Activated naive CD8-positive, alpha-beta T cell treated with anti-CD3 and anti-CD28 coated beads for 36 hours (primary cell): ENCODE measurements at places on chromosomes 11 and 22. TPM values are rescaled to one million over a fixed set of nuclear protein-coding genes. Genes with fewer than 3 reads are reported as not detected.

The PTPN5 gene
- not detected for total RNA-seq

The SAA4 gene
- total RNA-seq = not detected

The PRG3 gene
- total RNA-seq = not detected

The DDX25 gene
- 0.14 TPM for total RNA-seq

The OR52H1 gene
- total RNA-seq = not detected

The INTS4 gene
- total RNA-seq = 46.2 TPM

The SHANK3 gene
- 0.30 TPM for total RNA-seq

The MYBPC3 gene
- not detected for total RNA-seq

The KCTD14 gene
- 0.50 TPM for total RNA-seq

The KIRREL3 gene
- not detected for total RNA-seq

DNA sequence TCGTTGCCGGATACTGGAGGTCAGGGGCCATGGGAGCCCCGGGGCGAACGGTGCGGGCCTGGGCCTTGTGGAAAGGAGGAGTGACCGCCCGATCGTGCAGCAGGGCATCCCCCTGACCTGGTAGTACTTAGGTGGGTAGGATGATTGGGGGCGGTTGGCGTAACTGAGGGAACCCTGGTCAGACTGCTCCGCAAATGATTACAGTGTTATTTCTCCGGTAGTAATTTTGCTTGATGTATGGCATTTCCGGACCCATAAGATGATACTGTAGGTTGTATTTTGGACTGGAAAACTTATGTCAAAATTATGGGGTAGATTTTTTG lies 762 bp downstream of the MTMR3 start:
- peaks cover 4% of the 10 kb centered on the region for H3K36me3 ChIP-seq
- peaks cover 5% of the 10 kb centered on the region for H3K4me1 ChIP-seq

DNA sequence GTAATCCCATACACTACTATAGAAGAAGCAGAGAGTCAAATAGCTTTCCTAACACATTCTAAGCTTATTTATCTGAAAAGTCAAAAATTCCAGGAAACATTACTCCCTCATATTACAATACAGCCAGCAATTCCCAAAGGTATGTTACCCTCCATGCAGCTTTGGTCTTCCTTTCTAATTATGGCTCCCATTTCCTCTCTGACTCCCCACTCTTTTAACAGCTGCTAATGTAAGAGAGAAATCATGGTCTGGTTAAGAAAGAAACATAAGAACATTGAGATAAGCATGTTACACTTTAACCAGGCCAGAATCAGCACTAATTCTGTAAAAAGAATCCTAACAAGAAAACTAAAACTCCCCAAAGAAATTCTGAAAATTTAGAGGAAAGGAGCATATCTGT lies 6.8 kb downstream of the PPP2R1B start:
- H3K36me3 ChIP-seq = peaks cover 28% of the 10 kb centered on the region
- peaks cover 18% of the 10 kb centered on the region for H3K4me1 ChIP-seq
- no peak overlapping the region for H3K4me3 ChIP-seq
- no peak for DNase-seq

DNA sequence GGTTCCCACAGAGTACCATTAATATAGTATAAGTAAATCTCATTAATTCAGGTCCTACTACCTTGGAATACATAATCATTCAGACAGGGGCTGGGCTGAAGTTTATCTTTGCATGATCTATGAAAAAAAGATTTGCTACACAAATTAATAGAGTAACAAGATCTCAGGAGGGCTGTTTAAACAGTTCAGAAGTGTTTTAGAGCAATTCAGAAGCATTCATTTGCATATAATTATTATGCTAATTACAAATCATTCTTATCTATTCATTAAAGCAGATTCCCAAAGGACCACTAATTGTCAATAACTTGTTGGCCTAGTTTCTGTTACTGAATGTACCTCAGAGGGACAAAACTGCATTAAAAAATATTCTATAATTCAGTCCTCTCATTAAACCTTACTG lies 40.5 kb downstream of the PITPNB start:
- H3K36me3 ChIP-seq = peaks cover 13% of the 10 kb centered on the region
- H3K27ac ChIP-seq = no peak overlapping the region

DNA sequence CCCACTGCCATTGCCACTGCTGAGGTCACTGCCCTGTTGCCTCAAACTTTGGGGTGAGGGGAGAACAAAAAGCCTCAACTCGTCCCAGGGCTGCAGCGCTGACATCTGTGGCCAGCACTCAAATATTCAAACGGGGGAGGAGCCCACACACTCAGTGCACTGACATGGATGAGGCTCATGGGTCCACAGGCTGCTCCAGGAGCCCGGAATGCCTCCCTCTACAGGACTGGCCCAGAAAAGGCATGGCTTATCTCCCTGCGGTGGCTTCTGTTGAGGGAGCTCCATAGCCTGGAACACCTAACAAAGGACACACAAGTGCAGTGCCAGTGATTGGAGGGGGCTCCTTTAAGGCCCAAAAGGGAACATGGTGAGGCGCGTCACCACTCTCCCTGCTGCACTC lies 341.1 kb upstream of the LUZP2 start:
- no peak overlapping the region for H3K27ac ChIP-seq
- no peaks in the 10 kb centered on the region for H3K36me3 ChIP-seq
- no peak for DNase-seq
- no peaks in the 10 kb centered on the region for H3K27me3 ChIP-seq
- no peaks in the 10 kb centered on the region for H3K4me1 ChIP-seq

DNA sequence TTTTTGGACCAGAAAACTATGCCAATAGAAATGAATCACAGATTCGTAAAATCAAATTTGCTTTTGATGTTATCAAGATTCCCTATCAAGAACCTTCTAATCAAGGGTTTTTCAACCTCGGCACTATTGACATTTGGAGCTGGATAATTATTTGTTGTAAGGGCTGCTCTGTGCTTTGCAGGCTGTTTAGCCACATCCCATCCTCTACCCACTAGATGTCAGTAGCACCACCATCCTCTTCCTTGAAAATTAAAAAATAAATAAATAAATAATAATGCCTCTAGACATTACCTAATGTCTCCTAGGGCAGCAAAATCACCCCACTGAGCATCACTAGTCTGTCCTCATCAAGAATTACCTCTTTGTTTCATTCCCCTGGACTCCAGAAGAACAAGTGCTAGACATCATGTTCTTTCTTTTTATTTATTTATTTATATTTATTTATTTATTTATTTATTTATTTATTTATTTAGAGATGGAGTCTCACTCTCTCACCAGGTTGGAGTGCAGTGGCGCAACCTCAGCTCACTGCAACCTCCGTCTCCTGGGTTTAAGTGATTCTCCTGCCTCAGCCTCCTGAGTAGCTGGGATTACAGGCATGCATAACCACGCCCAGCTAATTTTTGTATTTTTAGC lies 744.7 kb downstream of the KCNA4 start:
- no peaks in the 10 kb centered on the region for H3K27me3 ChIP-seq
- no peaks in the 10 kb centered on the region for H3K4me1 ChIP-seq
- no peaks in the 10 kb centered on the region for H3K36me3 ChIP-seq
- H3K4me3 ChIP-seq = no peak overlapping the region
- no peak for DNase-seq

GRCh38 chr11:102837156-102837555 lies 6.3 kb downstream of the MMP3 start:
- peaks cover 7% of the 10 kb centered on the region for H3K27me3 ChIP-seq
- no peaks in the 10 kb centered on the region for H3K36me3 ChIP-seq
- no peak overlapping the region for H3K27ac ChIP-seq
- no peak overlapping the region for H3K4me3 ChIP-seq

DNA sequence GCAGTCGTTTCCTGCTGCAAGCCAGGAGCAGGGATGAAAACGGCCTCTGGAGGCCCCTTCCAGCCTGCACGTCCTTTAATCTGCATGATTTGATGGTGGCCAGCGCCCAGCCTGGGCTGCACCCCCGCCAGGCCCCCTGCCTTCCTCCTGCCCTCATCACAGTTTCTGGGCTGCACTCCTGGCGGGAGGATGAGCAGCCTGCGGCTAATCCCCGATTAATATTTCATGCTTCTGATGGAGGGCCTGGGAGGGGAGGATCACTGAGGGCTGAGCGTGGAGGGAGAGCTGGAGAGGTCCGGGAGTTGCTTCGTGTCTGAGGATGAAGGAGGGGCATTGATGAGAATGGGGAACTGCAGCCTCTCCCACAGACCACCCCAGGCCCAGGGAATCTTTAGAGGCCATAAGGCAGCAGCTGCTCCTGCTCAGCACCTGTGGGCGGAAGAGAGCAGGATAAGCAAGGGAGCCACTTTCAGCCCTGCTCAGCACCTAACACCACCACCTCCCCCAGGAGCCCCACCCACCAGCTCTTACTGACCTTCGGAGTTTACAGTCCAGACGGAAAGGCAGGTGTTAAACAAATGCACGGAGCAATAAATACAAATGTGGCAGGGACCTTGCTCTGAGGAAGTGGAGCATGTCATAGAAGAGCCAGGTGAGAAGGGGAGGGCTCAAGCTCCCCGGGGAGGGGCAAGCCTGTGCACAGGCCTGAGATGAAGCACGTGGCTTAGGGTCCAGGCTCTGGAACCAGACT lies 135.0 kb upstream of the NECTIN1 start:
- H3K27me3 ChIP-seq = peaks cover 18% of the 10 kb centered on the region
- H3K4me1 ChIP-seq = no peaks in the 10 kb centered on the region
- H3K4me3 ChIP-seq = no peak overlapping the region

DNA sequence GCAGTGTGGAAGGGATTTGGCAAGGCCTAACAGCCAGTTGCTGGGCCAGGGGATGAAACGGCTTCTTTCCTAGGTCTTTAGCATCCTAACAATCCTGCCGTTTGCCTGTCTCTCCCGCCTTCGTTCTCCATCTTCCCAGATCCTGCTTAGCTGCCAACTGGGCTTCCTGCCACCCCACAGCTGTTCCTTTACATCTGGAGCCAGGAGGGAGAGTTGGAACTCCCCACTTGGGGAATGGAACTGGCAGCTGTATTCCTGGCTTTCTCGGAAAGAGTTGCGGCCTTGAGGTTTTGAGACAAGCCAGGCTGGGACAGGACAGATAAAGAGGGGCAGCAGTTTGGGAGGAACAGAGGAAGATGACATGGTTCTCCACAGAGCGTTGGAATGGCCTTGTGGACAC lies 59.6 kb downstream of the ST3GAL4 start:
- H3K4me1 ChIP-seq = peaks cover 10% of the 10 kb centered on the region
- no peak overlapping the region for H3K4me3 ChIP-seq
- H3K27ac ChIP-seq = no peak overlapping the region
- peaks cover 3% of the 10 kb centered on the region for H3K36me3 ChIP-seq

DNA sequence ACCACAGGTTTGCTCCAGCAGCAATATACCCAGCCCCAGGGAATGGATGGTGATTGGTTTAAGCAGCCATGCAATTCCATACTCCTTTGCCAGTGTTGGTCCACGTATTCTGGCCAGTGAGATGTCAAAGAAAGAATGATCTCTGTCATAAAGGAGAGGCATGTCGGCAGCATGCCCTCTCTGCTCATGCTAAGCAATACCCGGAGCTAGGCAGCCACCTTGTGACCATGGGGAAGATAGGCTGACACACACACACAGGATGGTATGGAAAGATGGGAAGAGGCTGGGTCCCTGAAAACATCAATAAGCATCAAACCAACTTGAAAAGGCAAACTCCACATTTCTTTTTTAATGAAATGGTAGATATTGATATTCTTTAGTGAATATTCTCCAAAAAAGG lies 5.1 kb downstream of the ABCC8 start:
- no peak overlapping the region for H3K27ac ChIP-seq
- H3K36me3 ChIP-seq = no peaks in the 10 kb centered on the region
- no peak for DNase-seq

GRCh38 chr22:24758164-24758799 lies 16.2 kb downstream of the PIWIL3 start:
- no peak overlapping the region for H3K4me3 ChIP-seq
- DNase-seq = peak; percentile 31
- peaks cover under 1% of the 10 kb centered on the region for H3K27me3 ChIP-seq
- no peaks in the 10 kb centered on the region for H3K4me1 ChIP-seq
- H3K27ac ChIP-seq = no peak overlapping the region
- H3K36me3 ChIP-seq = no peaks in the 10 kb centered on the region

DNA sequence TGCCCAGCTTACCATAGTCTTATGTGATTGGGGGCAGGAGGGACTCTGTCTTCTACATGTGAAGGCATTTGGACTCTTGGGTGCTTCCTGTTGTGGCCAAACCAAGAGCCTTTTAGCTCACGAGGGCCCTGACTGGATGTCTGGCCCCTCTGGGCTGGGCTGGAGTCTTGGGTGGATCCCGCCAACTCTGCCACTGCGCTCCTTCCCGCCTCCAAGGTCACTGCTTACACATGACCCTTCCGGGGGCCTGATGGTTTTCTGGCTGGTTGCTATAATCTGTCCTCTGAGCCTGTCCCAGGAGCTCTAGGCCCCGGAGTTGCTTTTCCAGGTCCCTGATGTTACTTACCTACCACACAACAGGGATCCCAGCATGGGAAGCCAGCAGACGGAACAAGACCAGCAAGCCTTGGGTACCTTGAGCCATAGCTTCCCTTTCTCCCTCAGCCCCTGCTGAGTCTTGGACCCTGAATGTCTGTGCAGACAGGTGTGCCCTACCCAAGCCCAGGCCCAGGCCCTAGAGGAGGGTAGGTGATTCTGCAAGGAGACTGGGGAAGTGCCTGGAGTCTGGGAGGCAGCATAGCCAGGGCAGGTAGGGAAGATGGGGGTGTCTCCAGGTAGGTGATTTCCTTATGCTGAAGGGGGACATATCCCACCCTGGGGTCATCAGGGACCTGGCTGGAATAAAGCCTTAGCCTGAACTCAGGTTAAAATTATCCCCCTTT lies 100.3 kb downstream of the TSPAN18 start:
- no peak overlapping the region for H3K4me3 ChIP-seq
- H3K36me3 ChIP-seq = no peaks in the 10 kb centered on the region
- no peak for DNase-seq

- H3K4me3 ChIP-seq = no peak overlapping the region
- no peaks in the 10 kb centered on the region for H3K27me3 ChIP-seq
- H3K27ac ChIP-seq = no peak overlapping the region
- peaks cover 6% of the 10 kb centered on the region for H3K36me3 ChIP-seq
- DNase-seq = no peak
These were observed 81.2 kb downstream of the WNT11 start for GRCh38 chr11:76124905-76125770.

GRCh38 chr22:35555483-35555890 lies 14.9 kb downstream of the RASD2 start:
- H3K27ac ChIP-seq = no peak overlapping the region
- H3K4me1 ChIP-seq = peaks cover 20% of the 10 kb centered on the region
- no peaks in the 10 kb centered on the region for H3K36me3 ChIP-seq
- DNase-seq = no peak
- H3K27me3 ChIP-seq = peaks cover 6% of the 10 kb centered on the region

- no peak overlapping the region for H3K27ac ChIP-seq
- H3K27me3 ChIP-seq = no peaks in the 10 kb centered on the region
- no peak for DNase-seq
These were observed 145.4 kb downstream of the OPCML start for GRCh38 chr11:133386852-133387251.

DNA sequence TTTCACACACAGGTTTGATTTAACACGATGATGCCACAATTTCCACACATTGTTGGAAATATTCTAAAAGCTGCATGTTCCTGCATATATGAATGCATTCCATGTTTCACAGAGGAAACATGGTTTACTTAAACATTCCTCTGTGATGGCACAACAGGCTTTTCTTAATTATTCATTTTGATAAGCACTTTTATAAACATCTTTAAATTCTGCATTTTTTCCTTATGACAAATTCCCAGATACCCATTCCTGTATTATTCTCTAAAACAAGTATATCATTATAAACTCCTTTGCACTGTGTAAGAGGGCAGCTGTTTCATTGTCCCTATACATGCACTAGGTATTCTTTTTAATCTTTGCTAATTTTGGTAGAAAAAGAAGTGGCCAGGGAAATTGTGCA lies 532.3 kb downstream of the SOX6 start:
- H3K4me3 ChIP-seq = no peak overlapping the region
- DNase-seq = no peak
